Caudate nucleus (tissue), 63 donors: ENCODE measurements at places on chromosomes 11 and 22.
A peak's percentile ranks its signal among the peaks of the same experiment; 100 is the strongest.

DNA sequence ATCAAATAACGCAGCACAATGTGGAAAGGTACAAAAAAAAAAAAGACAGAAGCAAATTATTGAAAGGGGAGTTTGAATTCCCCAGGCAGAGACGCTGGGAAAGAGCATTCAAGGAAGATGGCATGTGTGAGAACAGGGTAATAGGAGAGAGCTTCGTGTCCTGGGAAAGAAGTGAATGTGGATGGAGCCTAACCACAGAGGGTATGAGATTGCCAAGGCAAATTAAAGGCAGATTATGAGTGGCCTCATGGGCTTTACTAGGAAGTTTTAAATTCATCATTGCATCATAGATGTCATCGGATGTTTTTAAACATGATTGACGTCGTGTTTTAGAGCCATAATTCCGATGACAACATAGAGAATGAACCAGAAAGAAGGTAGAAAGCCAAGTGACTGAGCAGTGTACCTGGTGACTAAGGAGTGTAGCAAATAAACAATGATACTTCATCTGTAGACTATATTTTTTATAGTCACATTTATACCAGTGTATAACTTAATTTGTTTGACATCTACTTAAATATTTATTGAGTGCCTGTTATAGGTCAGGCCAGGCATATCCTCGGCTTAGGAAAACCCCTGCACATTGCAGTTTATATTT, 151.4 kb downstream of the MSANTD4 start:
- no peak for DNase-seq

- no peak for DNase-seq
These were observed 734.2 kb upstream of the ANO3 start for GRCh38 chr11:25597696-25598095.

DNA sequence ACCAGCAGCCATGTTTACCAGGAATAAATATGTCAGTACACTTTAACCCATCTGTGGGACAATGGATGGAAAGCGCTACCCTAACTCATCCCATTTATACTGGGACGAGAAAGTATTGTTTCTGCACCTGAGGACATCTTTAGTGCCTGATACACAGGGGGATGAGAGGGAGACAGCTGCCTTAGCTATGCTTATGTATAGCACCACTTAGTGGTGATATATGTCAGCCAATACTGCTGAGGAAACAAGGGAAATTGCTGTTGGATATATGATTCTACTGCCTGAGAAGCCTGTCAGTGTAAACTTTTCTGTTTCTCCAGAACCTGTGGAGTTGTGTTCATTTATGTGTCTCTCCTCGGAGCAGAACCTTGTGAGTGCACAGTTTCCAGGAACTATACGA, 13.3 kb upstream of the CEP295 start:
- no peak for DNase-seq

- no peak for DNase-seq
These were observed 18.6 kb downstream of the GLYATL1 start for GRCh38 chr11:58957922-58958321.

DNA sequence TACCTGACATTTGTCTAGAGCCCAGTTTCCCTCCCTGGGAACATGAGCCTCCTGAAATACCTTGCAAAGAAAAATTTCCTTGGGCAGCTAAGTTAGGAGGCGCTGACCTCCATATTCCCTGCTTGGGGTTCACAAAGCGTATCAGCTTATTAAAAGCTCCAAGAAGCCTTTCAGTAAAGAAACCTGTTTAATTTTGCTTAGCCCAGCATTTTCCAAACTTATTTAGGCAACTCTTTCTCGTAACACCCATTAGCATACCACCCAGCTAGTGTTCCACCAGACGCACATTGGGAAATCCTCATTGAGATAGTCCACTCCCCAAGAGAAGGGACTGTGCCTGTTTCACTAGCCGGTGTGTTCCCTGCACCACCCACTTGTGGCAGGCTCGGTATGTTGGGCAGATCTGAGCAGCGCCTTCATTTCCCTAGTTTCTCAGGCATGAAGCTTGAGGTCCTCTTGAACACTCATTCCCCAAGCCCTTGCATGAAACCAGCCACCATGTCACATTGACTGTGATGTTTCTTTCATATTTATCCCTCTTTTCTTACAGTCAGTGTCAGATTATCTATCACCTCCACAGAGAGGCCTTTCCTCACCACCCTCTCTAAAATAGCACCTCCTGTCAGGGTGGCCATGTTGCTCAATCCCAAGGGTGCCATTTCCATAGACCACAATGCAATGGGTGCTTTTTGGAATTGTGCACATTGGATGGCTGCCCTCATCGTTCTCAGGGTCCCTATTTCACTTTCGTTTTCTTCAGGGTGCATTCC, 12.5 kb upstream of the ELF5 start:
- no peak for DNase-seq

- no peak for DNase-seq
These were observed 522.3 kb upstream of the LUZP2 start for GRCh38 chr11:23974601-23975000.

DNA sequence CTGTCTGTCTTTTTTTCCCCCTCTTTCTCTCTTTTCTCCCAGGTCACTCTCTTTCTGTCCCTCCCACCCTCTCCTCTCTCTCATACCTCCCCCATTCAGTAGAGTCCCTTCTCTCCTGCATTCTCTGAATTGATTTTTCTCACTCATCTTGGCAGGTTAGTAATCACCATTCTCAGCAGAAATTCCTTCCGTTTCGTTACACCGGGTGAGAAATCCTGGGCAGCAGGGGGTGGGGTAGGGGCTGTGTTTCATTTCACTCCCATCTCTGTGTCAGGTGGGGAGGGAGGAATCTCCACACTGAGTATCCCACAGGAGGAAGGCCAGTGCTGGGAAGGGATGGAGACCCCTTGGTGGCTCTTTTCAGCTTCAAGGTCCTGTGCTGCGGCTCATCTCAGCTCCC, 253.5 kb downstream of the MIAT start:
- DNase-seq, result no peak

DNA sequence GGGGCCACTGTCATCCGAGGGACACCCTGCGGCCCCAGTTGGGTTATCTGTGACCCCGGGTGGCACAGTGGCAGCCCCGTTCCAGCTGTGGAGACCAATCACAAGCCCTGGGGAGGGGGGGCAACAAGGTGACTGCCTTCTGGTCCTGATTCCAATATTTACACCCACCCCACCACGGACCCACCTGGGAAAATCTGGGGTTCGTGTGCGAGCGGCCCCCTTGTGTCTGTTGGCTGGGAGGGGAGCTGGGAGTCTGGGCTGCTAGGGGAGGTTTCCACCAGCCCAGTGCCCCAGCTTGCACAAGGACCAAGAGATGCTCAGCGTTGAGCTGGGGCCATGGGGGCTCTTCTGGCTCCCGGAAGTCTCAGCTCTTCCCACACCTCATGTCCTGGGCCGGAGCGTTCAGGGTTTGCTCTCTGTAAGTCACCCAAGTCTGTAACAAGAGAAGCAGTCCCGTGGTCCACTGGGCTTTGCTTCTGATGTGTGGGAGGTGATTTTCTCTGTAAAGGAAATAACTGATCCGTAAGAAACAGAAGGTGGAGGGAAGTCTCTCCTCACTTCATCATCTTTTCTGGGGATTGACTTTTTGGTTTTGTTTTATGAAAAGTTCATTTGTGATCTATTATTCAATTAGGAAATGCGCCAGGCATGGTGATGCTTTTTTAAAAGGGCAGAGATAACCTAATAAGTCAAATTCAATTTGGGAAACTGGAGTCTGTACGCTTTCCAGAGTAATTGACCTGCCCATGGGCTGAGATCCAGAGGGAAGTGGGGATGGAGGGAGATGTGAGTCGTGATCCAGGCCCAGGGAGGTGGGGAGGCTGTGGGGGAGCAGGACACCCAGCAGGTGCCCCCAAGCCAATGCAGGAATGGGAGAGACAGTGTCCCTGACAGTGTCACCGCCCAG, 22.4 kb upstream of the GAL start:
- no peak for DNase-seq

DNA sequence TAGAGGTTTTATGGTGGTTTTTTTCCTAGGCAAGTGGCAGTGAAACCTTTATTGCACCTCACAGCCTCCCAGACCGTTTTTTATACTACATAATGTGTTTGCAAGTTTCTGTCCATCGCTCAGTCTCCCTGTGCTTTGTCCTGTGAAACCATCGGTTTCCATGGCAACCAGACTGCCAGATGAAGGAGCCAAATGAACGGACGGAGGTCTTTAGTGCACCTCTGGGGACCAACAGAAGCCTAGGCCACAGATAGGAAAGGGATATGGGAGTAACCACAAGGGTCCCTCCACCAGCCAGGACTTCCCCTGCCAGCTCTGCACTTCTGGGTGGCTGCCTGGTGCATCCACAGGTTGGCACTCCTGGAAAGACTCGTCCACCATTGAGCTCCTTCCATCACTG, 165.0 kb downstream of the CHST1 start:
- no peak for DNase-seq

DNA sequence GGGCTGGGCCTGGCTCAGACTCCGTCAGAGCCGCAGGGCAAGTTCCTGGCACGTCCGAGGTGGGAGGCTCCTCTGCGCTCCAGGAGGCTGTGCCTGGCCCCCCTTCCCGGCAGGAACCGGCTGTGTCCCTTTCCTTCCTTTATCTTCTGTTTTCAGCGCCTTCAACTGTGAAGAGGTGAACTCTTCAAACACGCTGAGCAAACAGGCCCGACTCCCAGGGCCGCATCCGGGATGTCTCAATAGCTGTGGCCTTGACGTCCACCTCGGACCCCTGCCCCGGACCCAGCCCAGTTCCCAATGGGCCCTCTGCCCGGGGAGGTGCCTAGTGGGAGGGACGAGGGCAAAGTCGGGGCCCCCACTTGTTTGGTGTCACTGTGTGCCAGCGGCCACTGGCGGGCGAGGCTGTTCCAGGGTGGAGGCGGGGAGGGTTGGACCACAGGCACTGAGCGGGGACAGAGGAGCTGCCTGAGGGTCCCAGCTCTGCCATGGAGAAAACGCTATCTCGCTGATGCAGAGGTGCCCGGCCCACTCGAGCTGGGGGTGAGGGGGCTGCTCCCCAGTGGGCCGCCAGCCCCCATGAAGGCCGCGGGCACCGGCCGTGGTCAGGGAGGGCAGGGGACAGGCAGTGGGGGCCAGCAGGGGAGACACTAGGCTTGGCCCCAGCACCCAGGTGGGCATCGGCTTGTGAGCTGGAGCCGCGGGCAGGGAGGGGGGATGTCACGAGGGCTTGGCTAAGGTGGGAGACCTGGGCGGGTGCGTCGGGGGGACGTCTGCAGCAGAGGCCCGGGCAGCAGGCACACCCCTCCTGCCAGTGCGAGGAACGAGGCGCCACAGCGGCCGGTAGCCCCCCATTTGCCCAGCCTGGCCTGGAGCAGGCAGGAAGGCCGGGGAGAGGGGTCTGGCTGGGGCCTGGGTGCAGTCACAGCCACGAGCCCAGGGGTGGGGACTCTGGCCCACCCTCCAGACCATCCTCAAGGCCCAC, 2.7 kb upstream of the MUC5B start:
- DNase-seq, result no peak

- no peak for DNase-seq
These were observed 3.8 kb downstream of the KCNC1 start for GRCh38 chr11:17738151-17738973.

DNA sequence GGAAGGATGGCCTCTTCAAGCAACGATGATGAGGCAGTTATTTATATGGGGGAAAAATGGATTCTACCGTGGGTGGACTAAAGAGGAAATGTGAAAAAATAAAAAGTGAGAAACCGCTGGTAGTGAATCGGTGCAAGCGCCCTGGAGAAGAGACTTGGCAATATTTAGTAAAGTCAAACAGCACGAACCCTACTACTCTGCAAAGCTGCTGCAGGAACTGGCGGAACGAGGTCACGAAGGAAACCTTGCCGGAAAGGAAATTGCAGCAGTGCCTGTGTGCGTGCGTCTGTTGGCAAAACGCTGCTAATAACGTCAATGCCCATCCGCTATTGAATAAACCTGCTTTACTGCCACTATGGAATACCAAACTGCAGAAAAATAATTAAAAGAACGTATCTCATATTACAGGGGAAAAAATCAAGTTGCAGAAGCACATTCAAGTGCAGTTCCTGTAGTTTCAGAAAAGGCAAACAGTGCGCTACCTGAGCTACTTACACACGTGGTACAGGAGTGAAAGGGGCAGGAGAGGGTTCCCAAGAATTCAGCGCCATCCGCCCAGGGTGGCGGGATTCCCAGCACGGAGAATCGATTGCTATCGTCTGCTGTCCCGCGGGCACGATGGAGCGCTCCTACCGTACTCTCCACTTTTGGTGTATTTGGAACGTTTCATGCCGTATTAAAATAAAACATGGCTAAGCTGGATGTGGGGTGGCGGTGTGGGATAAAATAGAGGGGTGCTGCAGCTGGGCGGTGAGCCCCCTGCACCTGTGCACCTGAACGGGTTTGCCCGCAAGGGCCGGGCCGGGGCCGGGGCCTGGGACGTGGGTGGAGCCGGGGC, 585 bp upstream of the NADSYN1 start:
- DNase-seq, result no peak

- no peak for DNase-seq
These were observed 2.6 kb upstream of the ATP5MGL start for GRCh38 chr22:42642806-42643633.

DNA sequence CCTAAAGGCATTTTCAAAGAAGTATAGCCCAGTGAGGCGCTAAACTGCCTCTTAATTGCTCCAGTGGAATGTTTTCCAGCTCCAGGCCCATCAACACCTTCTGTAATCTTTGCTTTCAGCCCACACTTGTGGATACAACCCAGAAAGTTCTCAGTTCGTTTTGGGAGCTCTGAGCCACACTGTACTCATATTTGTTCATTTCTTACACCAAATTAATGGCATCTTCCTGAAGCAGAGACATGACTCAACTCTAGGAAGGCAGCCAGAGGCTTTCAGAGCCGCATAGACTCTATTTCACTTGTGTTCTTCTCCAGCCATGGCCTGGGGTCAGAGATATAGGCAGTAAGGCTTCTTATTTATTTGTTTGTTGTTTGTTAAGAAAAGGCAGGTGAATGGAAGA, 175.5 kb upstream of the NCAM1 start:
- DNase-seq, result no peak

DNA sequence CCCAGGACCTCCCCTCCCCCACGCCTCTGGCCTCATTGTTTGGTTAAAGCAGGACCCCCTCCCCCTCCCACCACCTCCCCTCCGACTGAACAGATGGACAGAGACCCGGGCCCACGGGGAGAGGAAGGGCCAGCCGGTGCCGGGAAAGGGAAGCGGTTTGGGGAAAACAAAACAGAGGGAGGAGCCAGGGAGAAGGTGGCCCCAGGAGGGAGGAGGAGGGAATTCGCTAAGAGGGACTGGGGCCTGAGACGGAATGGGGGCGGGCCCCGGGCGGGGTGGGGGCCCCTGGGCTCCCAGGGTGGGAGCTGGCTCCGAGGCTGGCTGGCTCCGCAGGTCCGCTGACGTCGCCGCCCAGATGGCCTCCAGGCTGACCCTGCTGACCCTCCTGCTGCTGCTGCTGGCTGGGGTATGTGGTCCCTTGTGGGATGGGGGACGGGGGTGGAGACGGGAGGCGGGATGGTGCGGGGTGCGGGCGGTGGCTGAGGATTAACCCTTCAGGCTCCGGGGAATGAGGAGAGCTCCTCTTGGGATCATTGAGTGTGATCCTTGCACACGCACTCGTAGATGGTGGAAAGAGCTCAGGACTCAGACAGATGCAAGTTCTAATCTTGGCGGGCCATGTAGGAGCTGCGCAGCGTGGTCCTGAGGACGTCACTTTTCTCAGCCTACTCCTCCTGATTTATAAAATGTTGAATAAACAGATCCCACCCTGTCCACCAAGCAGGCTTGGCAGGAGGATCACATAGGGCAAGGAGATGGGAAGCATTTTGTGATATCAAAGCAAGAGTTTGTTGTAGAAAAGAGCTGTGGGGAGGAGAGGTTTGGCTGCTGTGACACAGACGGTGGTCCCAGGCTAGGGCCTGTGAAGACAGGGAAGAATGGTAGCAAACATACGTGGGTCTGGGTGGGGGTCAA, 688 bp downstream of the SERPING1 start:
- peak; percentile 53 for DNase-seq
